ENCODE measurements at places on chromosomes 6 and 20.

- no peak for DNase-seq
These were observed 1.6 kb downstream of the NDRG3 start for GRCh38 chr20:36744243-36744642.

GRCh38 chr6:67615796-67616195 lies 1019.3 kb upstream of the ADGRB3 start:
- no peak for DNase-seq

- DNase-seq, result no peak
These were observed 290.5 kb upstream of the ZFP64 start for GRCh38 chr20:52482044-52482443.

- DNase-seq, result peak; percentile 77
These were observed 96.3 kb downstream of the GMPR start for GRCh38 chr6:16334671-16335070.

- DNase-seq, result no peak
These were observed 93.7 kb upstream of the PROKR2 start for GRCh38 chr20:5410470-5410869.

- DNase-seq, result peak; percentile 39
These were observed 963 bp downstream of the FOXF2 start for GRCh38 chr6:1390133-1390945.

DNA sequence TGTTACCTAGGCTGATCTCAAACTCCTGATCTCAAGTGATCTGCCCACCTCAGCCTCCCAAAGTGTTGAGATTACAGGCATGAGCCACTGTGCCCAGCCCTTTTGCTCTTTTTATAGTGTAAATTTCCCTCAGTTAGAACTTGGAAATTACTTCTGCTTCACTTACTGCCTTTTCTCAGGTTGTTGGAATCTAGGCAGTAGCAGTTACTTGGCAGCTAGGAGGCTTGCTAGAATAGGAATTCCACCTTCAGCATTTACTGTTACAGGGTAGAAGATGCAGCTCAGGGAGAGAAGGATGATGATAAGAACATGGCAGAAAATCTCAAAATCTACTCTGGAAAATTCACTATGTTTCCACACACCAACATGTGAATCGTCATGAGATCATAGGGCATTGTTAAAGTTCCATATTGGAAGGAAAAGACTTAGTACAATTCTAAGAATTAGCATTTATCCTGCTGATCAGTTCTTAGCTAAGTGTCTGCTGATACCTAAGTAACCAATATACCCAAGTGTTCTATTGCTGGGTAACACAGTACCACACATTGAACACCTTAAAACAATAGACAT lies 182.2 kb downstream of the SLC16A10 start:
- no peak for DNase-seq

DNA sequence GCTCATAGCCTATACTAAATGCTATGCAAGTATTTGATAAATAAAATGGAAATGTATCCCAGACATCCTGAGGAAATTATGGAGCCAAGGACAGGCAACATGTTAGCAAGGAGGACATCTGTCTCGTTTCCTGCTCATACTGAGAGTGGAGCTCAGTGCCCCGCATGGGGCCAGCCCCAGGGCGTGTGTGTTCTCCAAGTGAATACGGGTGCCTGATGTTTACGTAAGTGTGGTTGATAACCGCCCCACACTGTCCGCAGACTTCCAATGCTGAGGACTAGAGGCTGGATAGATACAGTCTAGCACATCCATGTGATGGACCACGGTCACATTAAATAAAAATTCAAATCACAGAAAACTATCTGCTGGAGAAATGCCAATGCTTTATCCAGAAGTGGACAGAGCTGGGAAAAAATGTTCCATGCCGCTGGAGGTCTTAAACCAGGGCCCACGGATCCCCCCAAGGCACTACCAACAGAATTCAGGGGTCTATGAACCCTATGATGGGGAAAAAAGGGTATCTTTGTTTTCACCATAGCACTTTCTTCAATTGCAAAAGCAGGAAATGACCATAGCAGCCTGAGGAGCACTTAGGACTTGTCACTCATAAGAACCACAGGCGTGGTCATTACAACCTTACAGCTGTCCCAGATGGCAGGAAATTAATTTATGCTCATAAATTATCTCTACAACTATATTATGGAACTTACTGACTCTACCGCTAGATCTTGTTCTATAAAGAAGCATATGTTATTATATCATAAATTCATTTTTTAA lies 24.9 kb downstream of the TGM2 start:
- no peak for DNase-seq

DNA sequence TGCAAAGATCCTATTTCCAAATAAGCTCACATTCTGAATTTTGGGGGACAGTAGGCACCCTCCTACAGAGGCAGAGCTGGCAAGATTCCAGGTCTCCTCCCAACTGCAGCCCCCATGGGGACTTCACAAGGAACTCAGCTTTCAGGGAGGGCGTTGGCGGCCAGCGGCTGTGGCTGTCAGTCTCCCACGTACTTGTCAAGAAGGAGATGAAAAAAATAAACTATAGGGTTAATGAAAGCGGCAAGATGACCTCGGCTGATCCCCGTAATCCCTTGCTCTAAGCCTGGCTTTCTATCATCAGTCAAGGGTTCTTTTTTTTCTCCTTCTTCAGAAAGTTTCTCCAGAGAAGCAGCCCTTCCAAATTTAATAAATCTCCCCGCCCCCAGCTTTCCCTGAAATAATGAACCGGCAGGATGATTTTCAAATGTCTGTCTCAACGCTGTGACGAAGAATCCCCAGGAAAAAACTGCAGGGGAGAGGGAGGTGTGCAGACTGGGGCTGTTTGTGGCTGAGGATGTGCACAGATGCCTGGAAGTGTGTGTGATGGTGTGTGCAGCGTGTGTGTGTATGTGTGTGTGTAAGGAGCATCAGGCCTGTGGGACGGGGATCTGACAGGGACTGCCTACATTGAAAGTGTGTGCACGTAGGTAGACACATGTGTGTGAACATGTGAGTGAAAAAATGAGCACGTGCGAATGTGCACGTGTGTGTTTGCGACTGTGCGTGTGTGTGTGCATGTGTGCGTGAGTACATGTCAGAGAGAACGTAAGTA lies 78.7 kb downstream of the SLC2A10 start:
- no peak for DNase-seq

Measured in AG08396 (cell line).